ENCODE measurements at places on chromosomes 4 and X. TPM values are rescaled to one million over a fixed set of nuclear protein-coding genes. Genes with fewer than 3 reads are reported as not detected.

Gene SPANXA1
- total RNA-seq: not detected

Gene ZNF185
- total RNA-seq: 19.5 TPM

Gene EGF
- total RNA-seq: not detected

Gene GPR101
- total RNA-seq: not detected

Gene MSMO1
- total RNA-seq: 11.8 TPM

Gene SPOCK3
- total RNA-seq: not detected

GRCh38 chrX:23656684-23657083, 10.6 kb upstream of the PRDX4 start:
- no peak for DNase-seq

DNA sequence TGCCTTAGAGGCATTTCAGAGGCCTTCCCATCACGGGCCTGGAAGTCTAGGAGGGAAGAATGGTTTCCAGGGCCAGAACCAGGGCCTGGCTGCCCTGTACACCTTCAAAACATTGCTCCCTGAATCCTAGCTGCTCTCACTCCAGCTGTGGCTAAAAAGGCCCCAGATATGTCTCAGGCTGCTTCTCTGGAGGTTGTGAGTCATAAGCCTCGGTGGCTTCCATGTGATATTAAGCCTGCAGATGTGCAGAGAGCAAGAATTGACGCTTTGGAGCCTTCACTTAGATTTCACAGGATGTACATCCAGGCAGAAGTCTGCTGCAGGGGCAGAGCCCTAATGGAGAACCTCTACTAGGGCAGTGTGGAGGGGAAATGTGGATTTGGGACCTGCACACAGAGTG, 502.5 kb downstream of the GRXCR1 start:
- no peak for DNase-seq

DNA sequence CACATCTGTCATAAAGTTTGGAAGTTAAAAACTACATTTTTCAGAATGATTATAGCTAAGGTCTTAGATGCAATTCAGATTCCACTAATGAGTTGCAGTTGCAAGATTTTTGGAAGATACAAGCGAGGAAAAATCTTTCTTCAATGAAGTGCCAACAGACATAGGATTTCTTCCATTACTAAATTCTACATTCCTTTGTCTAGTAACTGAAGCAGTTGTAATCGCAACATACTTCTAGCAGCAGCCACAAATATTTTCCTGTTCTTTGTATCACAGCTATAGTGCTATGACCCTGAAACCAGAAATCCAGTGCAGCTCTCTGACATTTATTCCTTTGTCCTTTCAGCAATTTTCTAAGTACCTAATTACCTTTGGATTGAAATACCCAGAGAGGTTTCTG, 225.2 kb upstream of the SLIT2 start:
- DNase-seq: no peak

DNA sequence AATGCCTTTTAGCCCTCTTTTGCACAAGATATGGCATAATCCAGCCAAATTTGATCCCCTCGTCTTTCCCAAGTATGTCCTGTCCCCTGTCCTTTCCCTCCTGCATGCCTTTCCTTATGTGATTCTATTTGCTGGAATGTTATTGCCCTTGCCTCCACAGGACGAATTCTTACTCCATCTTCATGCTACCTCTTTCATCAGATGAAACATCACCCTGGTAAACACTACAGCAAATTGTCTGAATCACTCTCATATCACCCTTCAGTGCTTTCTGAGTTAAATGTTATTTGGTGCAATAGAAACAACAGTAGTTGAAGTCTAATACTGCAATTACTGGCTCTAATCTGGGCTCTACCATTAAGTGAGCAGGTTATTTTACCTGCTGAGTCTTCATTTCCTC, 52.2 kb upstream of the FAT1 start:
- DNase-seq: no peak

DNA sequence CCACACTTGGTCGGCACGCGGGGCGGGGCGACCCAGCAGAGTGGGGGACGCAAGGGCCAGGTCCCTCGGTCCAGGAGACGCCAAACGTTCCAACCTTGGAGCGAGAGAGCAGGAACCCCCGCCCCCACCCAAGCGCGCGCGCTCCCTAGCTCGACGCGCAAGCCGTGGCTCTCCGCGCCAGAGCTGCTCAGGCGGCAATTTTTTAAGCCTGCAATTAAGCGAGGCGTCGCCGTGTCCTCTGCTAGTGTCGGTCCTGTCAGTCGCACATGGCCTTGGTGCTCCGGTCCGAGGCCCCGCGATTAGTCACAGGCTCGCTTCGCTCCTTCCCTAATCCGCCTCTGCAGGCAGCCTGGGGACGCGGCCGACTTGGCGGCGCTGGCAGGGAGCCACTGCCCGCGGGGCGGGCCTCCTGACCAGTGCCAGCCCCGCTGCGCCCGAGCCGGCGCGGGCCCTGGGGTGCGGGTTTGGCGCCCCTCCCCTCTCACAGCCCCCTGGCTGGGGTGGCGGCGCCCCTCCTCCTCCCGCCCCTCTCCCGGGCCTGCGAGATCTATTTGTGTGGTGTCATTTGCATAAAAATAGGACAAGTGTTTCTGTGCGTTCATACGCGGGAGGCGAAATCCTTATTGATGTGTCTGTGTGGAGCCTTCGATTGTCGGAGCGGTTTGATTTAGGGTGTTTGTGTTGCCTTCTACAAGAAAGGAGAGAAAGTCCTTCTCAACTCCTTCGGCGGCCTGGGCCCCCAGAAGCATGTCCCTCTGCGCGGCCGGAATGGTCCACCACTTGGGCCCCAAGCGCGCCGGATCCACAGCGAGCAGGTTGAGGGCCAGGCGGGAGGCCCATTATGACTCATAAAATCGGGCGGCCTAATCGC, 9.8 kb upstream of the BCOR start:
- no peak for DNase-seq

DNA sequence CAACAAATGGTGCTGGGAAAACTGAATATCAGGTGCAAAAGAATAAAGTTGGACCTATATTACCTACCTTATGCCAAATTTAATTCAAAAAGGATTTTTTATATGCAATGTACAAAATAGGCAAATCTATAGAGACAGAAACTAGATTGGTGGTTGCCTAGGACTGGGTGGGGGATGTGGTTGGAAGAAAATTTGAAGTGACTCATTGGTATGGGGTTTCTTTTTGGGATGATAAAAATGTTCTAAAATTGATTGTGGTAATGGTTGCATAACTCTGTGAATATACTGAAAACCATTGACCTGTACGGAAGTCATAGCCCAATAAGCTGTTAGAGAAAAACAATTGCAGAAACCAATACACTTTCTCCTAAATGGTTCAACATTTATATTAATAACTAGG, 72.1 kb downstream of the COL4A5 start:
- no peak for DNase-seq

DNA sequence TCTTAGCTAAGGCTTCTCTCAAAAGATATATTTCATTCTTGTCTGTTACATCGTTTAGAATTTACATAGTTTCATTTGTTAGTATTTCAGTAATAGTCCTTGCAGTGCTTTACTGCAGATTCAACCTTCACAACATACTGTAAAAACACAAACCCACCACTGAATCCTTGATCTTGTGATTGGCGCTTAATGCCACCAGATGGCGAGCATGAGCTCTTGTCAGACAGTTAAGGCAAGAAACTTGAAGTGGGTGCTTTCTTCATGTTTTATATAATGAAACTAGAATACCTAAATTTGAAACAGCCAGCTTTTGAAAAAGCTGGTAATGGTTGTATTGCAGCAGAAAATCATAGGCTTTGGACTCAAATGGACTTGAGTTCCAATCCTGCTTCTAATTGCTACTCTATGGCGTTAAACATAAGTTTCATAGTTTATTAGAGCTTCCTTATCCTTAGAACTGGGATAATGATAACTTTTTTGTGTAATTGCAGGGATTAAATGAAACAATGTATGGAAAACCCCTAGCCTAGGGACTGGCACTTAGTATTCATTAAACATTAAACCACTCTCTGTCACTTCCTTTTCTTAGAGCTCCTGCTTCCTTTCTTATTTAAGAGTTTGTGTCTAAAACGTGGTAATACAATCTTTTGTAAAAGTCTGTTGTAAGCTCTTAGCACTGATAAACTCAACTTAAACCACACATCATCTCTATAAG, 95.1 kb downstream of the USP9X start:
- peak; percentile 28 for DNase-seq

DNA sequence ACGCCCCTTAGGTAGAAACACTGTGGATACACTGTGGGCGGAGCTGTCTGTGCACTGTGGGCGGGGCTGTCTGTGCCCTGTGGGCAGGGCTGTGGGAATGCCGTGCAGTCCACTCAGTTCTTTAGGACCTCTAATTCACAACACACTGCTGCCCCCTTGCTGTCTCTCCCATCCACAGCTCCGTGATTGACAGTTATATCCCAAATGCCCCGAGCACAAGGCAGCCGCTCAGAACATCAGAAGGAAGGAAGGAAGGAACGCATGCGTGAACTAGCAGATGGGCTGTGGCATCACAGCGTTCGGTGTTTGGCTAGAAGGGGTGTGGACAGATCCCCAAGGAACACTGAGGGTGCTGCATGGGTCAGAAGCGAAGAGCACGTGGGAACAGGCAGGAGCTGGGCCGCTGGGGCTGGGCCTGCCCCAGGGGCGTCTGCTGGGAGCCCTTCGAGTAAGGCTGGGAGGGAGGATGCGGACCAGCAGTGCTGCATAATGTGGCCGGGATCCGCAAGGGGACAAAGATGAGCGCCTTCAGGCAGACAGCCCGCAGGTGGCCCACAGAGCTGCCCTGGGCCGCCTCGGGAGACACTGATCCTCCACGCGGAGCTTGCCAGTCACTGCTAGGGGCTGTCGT, 29.8 kb downstream of the ACOX3 start:
- DNase-seq: no peak

DNA sequence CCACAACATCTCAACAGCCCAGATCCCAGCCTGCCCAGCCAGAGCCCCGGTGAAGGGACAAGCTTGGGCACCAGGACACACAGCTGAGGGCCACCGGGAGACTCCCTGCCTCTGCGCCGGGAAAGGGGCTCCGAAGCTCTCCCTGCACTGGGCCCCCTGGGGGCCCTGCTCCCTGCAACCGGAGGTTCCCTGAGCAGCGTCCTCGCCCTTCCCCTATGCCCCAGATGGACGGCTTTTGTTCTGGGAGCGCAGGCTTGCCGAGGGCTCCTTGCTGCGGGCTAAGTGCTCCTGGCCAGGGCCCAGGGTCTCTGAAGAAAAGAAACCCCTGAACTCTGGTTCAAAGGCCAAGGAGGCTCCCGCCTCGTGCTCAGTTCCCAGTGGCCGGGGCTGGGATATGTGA, 899 bp upstream of the ZFP92 start:
- no peak for DNase-seq

DNA sequence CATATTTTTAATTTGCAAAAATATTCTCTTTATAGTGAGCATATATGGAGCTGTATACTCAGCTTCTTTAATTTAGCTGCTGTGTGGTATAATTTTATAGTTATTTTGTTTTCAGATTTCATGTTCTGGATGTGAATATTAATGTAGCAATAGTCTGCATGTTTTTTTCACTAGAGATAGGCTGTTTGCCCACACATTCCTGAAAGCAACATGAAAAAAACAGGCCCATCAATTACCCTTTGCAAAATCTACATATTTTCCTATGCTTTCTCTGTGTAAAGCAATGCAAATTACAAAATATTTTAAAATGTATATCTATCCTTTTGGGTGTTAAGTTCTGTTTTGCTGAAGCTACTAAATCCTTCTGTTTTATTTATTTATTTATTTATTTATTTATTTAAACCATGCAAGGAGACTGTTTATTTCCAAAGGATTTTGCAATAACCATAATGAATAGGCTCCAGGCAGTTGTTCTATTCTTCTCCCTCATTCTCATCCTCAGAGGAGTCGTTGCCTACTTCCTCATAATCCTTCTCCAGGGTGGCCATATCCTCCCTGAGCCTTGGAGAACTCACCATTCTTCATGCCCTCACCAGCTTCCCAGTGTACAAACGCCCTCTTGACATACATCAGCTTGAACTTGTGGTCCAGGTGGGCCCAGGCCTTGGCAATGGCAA, 277.1 kb downstream of the ANKRD50 start:
- no peak for DNase-seq

DNA sequence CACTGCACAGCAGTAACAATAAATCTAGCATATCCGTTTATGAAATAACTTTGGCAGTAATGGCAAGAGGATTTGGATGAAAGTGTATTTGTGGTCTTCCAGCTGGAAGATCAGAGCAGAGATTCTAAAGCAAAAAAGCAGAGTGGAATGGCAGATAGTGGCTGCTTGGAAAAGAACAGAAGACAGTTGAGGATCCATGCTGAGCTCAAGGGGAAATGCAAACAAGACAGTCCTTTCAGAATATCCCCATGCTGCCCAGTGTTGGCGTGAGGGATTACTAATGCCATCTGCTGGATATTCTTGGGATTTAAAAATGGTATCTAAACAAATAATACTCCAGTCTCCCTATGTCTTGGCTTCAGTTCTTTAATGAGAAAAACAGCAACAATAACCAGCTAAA, 629.1 kb upstream of the ATOH1 start:
- DNase-seq: no peak

DNA sequence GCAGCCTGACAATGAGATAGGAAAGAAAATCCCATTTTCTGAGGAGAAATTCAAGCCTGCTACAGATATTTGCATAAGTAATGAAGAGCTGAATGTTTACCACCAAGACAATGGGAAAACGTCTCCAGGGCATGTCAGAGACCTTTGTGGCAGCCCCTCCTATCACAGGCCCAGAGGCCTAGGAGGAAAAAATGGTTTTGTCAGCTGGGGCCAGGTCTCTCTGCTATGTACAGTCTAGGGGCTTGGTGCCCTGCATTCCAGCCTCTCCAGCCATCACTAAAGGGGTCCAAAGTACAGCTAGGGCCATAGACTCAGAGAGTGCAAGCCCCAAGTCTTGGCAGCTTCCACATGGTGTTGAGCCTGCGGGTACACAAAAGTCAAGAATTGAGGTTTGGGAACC, 361.6 kb upstream of the ANXA10 start:
- DNase-seq: no peak

Data from breast epithelium (tissue), 4 donors.